ENCODE measurements at places on chromosomes 5 and 9.
A peak's percentile ranks its signal among the peaks of the same experiment; 100 is the strongest.

DNA sequence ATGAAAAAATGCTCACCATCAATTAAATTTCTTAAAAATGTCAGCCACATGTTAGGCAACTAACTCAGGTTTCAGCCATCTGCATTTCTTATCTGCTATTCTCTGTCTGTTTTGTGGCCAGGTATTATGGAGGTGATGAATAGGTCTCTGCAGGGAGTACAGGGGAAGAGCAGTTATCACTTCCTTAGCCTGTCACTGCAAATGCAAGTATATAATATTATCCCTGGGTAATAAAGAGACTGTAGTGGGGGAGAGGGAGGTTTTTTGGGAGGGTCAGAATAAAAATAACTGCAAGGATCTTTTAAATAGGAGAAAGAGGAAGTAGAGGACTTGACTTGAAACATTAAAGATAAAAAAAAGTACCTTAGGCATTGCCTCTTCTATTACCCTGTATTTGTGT is 49.6 kb upstream of the PTGER4 start:
- DNase-seq = no peak

GRCh38 chr9:127762111-127762676 is 16.3 kb downstream of the SH2D3C start:
- DNase-seq = no peak

GRCh38 chr5:41270423-41271251 is 57.3 kb upstream of the C6 start:
- DNase-seq = no peak

GRCh38 chr5:145465474-145466263 is 369.5 kb downstream of the PRELID2 start:
- no peak for DNase-seq

DNA sequence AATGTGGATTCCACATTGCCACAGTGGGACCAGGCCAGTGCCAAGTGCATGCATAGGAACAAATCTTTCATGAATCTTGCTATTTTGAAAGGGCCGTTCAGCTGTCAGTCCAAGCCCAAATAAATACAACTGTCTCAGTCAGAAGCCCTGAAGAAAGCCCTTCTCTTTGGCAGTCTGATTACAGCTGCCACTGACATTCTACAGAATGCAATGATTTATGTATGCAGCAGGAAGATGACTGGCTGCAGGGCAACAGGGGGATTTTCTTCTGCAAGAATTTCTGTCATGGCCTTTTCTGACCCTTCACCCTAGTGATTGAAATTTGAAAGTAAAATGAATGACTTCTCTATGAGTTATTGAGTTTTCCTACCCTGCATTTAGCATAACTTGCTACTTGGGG is 86.7 kb upstream of the FER start:
- DNase-seq = no peak

DNA sequence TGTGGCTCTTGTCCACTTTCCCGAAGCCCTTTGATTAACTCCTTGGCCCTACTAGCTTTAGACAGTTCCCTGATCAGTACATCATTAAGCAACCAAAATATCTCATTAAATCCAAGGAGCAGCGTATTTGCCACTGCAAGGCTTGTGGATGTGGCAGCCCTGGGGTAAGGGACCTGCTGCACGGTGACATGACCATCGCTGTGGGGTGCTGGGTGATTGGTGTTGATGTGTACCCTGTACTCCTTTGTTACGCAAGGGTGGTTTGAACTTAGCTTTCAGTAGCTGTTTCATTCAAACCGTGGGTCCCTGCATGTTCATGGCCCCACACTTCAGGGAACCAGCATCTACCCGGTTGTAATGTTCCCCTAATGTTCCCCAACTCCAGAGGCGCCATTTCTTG is 41.0 kb downstream of the OTULIN start:
- DNase-seq = no peak

DNA sequence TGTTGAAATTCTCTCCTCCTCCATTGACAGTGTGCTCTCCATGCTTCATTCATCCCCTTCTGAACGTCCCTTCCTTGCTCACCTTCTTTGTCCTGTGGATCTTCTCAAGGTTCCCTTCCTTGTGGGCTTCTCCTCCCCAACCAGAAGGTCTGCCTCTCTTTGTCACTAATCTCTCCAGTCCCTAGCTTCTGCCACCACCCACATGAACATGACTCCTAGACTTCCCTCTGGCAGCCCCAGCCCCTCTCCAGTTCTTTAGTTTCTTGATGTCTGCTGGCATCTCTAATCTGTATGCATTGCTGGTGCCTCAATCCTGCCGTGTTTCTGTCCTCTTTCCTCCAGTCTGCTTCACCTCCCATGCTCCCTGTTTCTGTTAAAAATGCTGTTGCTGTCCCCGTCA is 79.3 kb downstream of the ARHGAP26 start:
- no peak for DNase-seq

- DNase-seq = no peak
Measured at GRCh38 chr9:122080986-122081385, 12.1 kb downstream of the TTLL11 start.

GRCh38 chr5:77981820-77982219 is 205.7 kb upstream of the TBCA start:
- no peak for DNase-seq

DNA sequence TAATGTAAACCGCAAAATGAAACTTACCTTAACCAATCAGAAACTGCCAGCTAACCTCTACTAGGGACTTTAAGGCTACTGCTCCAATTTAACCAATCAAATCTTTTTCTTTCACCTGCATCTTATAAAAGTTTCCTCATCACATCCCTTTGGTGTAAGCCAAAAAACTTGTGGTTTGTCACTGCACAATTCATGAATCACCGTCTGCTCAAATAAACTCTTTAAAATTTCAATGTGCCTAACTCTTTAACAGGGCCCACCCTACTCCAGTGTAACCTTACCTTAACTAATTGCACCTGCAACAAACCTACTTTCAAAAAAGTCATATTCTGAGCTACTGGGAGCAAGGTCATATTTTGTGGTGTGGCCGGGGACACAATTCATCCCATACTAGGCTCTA is 172.2 kb upstream of the GRAMD2B start:
- DNase-seq = no peak

DNA sequence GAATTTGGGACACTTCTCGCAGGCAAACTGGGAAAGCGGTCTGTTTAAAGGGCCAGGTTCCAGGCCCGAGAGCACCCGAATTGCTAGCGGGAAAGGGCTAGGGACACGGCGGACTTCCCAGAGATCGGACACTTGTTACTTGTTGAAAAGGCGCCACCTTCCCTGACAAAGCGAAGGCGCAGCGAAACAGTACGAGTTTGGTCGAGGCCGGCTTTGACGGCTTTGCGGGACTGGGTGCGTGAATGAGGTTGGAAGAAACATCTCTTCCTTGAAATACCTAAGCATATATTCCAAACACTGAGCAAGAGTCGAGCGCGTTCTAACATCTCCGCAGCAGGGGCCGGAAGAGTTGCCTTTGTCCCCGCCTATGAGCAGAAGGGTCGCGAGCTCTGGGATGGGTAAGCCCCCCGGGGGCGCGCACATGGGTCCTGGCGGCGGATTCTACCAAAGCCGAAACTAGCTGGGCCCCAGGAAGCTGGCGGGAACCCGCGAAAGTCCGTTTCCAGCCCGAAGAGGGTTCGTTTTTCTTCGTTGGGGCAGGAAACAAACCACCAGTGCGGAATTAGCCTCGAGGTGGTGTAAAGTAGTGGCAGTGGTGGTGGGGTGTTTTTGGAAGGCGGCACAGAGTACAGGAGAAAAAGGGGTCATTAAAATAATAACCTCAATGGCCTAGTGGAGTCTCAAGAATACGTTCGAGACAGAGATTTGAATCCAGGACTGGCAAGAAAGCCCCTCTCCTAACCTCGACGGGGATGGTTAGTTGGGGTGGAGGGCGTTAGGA is 1.5 kb downstream of the GDNF start:
- DNase-seq = no peak

GRCh38 chr5:84304599-84304998 is 80.1 kb downstream of the EDIL3 start:
- no peak for DNase-seq

- DNase-seq = no peak
Measured at GRCh38 chr9:91421971-91422757, 1.5 kb downstream of the NFIL3 start.

- peak; percentile 10 for DNase-seq
Measured at GRCh38 chr9:35035851-35036701, 36.3 kb downstream of the VCP start.

GRCh38 chr5:10786835-10787234 is 25.8 kb upstream of the DAP start:
- DNase-seq = no peak

GRCh38 chr9:3012245-3012644 is 168.3 kb upstream of the PUM3 start:
- DNase-seq = no peak

DNA sequence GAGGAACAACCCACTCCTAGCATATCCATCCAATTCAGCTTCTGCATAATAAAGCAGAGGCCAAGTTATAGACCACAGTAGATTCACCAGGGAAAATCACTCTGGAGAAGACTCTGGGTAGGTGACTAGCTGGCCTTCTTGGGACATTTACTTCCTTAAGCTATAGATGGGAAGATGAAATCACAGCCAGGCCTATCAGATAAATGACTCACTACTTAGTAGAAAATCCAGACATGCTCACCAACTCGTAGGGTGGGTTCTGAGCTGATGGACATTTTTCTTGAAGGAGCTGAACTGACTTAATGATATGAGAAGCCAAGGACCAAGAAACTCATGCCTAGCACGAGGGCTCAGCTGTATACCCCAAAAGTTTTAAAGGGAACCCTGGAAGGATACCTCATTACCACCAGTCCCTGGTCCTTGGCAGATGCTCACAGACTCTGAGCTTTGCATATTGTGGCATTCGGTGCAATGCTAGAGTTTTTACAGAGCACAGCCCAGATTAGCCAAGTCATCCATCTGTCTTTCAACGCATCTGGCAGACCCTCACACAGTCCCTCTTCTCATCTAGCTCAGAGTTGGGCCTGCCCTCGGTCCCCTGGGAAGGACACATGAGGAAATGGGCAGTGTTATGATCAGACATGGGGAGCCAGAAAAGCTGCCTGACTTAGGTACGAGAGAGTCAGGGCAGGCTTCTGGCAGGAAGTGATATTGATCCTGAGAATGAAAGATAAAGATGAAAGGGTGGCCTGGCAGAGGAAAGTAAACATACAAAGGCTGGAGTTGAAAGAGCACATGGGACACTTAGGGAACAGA is 15.0 kb downstream of the ACSL6 start:
- no peak for DNase-seq

DNA sequence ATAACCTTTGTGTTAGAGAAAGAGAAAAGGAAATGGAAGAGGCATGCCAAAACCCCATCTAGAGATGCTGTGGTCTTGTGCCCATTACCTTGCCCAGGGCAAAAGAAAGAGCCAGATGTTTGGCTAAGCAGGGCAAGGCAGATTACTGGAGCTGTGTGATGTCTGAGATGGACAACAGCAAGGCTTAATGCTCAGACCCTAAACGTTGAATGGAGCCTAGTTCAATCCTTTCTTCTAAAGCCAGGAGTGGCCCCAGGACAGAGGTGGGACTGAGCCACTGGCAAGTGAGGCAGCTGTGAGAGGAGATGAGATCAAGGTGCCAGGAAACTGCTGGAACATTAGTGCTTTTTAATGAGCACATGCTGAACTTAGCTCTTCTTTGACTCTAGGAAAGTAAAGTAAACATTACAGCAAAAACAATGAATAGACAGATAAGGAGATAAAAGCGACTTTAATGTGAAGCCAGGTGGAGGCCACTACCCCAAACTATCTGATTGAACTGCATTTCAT is 143.0 kb upstream of the EGFLAM start:
- DNase-seq = no peak

DNA sequence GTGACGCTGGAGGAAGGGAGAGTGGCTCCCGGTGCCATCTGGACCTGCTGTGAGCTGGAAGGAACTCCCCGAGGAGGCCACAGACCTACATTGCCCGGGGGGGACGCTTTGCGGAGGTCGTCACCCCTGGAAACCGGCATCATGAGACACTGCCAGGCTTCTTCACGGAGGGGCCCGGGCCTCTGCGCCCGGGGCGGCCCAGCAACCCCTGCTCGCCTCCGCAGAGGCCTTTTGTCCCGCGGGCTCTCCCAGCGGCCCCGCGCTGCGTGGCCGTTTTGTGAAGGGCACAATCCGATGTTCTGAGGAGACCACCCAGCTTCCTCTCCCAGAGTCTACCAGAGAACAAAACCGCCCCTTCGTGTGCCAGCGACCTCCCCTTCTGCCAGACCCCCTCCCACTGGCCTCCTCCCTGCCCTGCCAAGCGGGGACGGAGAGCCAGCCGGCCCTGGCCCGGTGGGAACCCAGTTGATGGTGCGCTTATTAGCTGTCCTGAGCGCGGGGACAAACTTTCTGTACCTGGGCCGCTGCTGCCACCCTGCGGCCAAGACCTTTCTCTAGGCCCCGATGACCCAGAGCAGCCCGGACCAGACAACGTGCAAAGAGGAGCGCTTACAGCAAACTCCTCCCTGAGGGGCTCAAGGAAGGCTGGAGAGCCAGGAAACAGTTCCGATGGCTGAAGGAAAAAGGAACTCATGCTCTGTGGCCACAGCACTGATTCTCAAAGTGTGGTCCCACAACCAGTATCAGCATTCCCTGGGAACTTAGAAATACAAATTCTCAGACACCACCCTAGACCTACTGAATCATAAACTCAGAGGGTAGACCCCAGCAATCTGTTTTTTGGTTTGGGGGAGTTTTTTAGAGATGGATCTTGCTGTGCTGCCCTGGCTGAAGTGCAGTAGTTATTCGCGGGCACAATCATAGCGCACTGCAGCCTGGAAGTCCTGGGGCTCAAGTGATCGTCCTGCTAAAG is 86.7 kb downstream of the SLC1A3 start:
- DNase-seq = no peak

DNA sequence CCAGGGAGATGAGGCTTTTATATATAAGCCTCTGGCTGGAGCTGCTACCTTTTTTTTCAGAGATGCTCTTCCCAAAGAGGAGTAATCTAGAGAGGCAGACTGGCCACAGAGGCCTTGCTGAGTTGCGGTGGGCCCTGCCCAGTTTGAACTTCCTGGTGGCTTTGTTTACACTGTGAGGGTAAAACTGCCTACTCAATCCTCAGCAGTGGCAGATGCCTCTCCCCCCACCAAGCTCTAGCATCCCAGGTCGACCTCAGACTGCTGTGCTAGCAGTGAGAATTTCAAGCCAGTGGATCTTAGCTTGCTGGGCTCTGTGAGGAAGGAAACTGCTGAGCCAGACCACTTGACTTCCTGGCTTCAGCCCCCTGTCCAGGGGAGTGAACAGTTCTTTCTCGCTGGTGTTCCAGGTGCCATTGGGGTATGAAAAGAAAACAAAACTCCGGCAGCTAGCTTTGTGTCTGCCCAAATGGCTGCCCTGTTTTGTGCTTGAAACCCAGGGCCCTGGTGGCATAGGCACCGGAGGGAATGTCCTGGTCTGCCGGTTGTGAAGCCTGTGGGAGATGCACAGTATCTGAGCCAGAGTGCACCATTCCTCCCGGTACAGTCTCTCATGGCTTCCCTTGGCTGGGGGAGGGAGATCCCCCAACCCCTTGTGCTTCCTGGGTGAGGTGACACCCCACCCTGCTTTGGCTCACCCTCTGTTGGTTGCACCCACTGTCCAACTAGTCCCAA is 219.5 kb upstream of the IZUMO3 start:
- no peak for DNase-seq

DNA sequence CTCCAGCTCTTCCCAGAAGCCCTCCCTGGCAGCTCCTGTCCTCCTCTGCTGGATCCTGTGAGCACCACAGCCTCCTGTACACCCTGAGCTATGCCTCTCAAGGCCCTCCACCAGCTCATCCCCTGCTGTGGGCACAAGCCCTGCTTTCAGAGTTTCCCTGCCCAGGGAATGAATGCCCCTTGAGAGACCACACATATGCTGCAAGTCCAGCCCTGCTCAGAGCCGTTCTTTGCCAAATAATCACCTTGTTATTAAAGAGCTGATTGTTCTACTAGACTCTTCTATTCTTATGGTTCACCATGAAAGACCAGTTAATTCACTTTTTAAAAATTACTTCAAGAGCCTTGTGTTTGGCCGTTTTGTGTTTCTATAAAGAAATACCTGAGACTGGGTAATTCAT is 121.5 kb downstream of the MVB12B start:
- no peak for DNase-seq

All from activated T-helper 1 cell treated with Interleukin-2 at 50 U/mL for 16 hours (primary cell).